Activated CD4-positive, alpha-beta T cell treated with anti-CD3 and anti-CD28 coated beads for 24 hours (primary cell): ENCODE measurements at places on chromosomes 13 and 19.

- no peak for DNase-seq
Observed at GRCh38 chr19:6276447-6276846, 3.3 kb downstream of the MLLT1 start.

- no peak for DNase-seq
Observed at GRCh38 chr19:18438331-18439024, 545 bp upstream of the ISYNA1 start.

DNA sequence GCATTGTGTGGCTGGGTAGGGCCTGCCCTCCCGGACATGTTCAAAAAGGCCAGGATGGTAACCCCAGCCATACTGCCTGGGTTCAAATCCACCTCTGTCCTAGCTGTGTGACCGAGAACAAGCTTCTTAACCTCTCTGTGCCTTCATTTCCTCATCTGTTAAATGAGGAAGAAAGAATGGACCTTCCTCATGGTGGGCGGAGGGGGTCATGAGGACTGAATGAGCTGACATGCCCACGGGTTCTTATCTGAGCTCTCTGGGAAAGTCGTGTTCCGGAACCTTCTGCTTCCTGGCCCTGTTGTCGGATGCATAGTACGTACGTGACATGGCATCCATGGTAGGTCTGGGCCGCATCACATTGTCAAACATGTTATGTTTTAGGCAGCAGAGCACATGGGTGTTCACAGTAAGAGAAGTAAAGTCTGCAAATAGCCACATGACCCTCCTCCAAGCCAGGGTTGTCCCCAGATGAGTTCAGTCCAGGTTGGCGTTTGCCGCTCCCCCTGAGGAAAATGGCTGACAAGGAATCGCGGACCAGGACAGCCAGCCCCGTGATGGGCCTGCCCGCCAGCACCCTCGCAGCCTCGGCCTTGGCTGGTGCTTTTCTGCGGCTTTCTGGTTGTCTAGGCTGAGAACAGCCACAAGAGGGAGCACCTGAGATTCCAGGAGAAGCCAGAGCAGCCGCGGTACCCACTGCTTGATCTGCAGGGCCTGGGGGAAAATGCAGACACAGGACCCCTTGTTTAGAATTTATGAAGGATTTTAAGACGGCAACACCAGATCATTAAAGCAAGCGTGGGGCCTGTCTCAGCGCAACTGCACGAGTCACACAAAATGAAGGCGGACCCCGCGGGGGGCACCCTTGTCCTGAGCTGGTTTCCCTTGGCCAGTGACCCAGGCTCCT, 2.4 kb upstream of the NTN5 start:
- DNase-seq, result peak; percentile 62

- no peak for DNase-seq
Observed at GRCh38 chr13:85367887-85368286, 431.3 kb downstream of the SLITRK6 start.

DNA sequence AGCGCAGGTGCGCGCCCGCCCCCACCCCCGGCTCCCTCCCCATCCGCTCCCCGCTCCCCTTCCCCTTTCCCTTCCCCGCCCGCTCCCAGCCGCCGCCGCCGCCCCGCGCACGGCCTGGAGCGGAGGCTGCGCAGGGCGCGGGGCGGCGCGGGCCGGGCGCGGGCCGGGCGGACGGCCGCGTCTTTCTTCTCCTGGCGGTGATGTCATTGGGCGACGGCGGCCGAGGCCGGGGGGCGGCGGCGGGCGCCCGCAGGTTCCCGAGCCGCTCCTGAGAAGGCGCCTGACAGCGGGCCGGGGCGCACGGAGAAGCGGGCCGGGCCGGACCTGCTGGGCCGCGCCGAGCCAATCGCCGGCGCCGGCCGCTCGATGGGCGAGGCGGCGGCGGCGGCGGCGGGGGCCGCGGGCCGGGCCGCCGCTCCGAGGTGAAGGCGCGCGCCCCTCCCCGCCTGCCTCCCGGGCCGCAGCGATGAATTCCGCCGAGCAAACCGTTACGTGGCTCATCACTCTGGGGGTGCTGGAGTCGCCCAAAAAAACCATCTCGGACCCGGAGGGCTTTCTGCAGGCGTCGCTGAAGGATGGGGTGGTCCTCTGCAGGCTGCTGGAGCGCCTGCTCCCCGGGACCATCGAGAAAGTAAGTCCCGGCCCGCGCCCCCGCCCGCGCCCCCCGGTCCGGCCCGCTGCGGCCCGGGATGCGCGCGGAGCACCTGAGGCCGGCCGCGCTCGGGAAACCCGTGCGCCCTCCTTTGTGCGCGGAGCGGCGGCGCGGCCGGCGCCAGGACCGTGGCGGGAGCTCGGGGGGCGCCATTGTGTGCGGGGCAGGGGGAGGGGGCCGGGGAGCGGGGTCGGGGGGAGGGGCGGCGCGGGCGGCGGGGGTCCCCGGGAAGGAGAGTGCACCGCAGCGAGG, at the start of gene ARHGEF7:
Gene ARHGEF7, plus strand, starts transcription at position 250 of the 904 bp plus-strand sequence. Its CDS starts 217 bp downstream, at position 467.
- DNase-seq, result no peak

GRCh38 chr13:40348096-40348679, 318.3 kb downstream of the FOXO1 start:
- no peak for DNase-seq

GRCh38 chr19:47446534-47447469, 24.9 kb downstream of the SLC8A2 start:
- DNase-seq, result no peak

- DNase-seq, result no peak
Observed at GRCh38 chr13:98913741-98914140, 64.1 kb downstream of the DOCK9 start.

DNA sequence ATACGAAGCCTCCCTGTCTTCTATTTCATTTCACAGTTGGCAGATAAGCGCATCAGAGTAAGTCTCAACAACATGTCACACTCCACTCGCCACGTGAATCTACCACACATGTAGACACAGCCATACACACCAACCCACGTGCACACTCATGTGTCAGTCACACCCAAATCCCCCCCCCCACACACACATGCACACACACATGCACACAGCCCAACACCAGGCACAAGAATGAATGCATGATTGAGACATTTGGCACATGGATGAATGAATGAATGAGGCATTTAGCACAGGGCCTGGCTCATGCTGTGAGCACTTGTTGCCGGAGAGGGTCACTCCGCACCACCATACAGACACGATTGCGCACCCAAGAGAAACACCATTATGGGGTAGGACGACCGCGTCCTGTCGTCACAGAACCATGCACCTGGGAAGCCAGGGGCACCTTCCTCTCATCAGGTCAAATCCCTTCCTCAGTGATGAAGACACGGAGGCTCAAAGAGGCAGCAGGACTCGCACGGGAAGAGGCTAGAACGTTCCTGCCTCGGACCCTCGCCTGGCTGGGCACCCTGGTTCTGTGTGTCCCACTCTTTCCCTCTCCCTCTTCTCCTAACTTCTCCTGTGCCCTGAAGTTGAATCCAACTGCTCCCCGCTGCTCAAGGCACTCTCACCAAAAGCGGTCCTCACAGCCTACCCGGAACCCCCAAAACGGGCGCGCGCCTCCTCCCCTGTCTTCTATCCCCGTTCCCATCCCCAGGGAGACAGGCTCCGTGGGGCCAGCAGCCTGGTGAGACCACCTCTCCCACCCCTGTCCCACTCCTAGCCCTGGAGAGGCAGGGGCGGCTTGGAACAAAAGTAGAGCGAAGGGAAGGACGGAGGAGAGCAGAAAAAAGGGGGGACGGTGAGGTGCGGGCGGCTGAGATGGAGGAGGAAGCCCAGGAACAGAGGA, 1.3 kb downstream of the MEIS3 start:
- DNase-seq, result no peak

DNA sequence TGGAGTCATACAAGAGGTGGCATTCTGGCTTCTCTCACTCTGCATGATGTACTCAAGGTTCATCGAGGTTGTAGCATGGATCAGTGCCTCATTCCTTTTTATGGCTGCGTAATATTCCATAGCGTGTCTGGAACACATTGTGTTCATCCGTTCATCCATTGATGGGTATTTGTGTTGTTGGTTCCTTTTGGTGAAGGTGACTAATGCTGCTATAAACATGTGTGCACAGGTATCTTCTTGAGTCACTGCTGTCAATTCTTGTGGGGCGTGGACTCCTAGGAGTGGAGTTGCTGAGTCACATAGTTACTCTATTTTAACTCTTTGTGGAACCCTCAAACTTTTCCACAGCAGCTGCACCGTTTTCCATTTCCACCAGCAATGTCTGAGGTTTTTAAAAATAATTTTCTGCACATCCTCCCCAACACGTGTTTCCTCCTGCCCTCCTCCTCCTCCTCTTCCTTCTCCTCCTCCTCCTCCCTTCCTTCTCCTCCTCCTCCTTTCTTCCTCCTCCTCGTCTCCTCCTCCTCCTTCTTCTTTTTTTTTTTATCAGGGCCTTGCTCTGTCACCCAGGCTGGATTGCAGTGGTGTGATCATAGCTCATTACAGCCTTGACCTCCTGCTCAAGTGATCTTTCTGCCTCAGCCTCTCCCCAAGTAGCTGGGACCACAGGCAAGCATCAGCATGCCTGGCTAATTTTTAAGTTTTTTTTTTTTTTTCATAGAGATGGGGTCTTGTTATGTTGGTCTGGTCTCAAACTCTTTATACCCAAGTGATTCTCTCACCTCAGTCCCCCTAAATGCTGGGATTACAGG, 2.0 kb upstream of the TMEM221 start:
- peak; percentile 36 for DNase-seq

DNA sequence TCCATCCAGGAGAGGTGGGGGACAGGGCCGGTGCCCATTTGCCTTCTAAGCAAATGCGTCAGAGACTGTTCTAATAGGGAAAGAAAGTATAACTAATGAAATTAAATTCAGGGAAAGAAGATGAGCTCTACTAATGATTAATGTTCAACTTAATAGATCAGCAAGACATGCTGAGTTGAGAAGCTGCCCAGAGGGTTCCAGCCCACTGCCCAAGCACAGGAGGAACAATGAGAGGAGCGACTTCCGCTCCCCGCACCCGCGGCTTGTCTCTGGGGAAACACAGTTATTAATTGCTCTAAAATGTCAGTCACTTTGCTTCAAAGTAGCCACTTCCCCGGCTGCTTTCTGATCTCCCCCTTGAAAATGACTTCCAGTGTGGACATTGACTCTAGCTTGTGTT, 331.3 kb downstream of the UQCRFS1 start:
- no peak for DNase-seq

GRCh38 chr19:31214086-31214485, 135.2 kb downstream of the TSHZ3 start:
- peak; percentile 80 for DNase-seq

- DNase-seq, result no peak
Observed at GRCh38 chr13:42392716-42393572, 121.0 kb downstream of the AKAP11 start.

GRCh38 chr19:57905258-57905657, 11.1 kb downstream of the ZNF417 start:
- DNase-seq, result no peak

DNA sequence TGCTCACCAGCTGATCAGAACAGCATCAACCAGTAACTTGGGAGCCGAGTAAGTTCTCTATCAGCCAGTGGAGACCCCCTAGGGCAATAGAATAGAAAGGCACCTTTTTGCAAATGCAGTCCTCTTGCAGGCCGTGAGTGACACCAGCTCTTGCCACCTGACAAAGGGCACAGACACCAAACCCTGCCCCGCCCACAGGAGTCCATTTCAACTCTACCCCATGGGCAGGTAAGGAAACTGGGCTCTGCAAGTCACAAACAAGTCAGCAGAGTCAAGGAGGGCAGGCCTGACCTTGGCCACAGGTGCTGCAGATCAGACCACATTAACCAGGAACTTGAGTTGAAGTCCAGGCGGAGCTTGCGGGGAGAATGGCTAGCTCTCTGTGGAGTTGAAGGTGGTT, 77.4 kb upstream of the SPATA13 start:
- DNase-seq, result no peak

DNA sequence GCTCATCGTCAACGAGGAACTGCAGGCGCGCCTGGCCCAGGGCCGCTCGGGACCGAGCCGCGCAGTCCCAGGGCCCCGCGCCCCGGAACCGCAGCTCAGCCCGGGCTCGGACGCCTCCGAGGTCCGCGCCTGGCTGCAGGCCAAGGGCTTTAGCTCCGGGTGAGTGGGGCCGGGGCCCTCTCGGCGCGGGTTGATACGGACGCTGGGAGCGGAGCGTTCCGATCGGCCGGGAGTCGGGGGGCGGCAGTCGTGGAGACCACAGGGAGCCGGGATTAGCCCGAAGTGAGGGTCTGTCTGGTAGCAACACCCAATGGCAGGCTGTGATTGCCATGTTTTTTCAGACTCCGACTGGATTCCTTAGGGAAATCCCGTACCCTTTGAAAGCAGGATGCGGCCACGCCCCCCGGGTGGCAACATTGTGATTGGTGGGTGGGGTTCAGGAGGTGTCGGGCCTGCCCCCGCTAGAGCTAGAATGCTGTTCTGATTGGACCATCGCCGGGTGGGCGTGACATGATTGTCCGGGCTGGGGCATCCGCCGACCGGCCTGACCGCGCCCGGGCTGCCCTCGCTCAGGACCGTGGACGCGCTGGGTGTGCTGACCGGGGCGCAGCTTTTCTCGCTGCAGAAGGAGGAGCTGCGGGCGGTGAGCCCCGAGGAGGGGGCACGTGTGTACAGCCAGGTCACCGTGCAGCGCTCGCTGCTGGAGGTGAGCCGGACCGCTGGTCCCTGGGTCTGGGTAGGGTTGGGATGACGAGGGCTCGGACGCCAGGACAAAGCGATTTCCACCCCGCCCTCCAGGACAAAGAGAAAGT, 11.3 kb downstream of the EPS8L1 start:
- no peak for DNase-seq

GRCh38 chr13:43472980-43473379, 313.8 kb downstream of the ENOX1 start:
- no peak for DNase-seq

- no peak for DNase-seq
Observed at GRCh38 chr13:106349080-106349931, 186.2 kb downstream of the EFNB2 start.

DNA sequence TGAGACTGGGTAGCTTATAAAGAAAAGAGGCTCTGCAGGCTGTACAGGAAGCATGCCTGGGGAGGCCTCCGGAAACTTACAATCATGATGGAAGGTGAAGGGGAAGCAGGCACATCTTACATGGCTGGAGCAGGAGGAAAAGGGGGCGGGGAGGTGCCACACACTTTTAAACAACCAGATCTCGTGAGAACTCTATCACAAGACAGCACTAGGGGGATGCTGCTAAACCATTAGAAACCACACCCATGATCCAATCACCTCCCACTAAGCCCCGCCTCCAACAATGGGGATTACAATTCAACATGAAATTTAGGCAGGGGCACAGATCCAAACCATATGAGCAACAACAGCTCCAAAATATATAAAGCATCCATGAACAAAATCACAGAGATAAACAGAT, 46.5 kb upstream of the GTF2F2 start:
- DNase-seq, result no peak

DNA sequence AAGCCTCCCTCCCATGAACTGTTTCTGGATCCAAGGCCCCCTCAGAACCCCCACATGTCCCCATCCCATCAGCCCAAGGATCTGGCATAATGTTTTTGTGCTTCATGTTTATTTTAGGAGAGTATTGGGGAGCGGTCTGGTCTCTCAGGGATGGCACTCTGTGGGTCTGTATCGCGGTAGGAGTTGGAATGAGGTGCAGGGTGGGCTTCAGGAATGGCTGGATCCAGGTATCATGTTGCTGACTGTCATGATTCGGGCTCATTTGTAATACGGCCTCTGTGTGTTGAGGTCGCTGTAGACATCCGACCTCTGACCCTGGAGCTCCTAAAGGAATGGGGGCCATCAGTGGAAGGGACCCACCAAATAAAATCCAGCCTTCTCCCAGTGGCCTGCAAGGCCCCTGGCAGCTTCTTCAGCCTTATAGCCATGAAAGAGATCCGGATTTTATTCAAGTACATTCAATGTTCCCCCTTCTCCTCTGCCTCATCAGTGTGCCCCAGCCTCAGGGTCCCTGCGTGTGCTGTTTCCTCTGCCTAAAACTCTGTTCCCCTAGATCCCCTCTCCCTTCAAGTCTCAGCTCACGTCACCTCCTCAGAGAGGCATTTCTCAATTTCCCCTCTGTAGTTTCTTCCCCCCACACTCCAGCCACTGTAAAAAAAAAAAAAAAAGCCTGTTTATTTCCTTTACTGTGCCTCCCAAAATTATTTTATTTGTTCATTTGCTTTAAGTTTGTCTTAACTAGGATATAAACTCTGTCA, 2.2 kb downstream of the HCST start:
- no peak for DNase-seq
